ENCODE measurements at places on chromosomes 1 and 21.

GRCh38 chr1:2101531-2101930, 51.3 kb downstream of the PRKCZ start:
- DNase-seq = no peak

GRCh38 chr1:173280899-173281660, 73.9 kb upstream of the TNFSF4 start:
- no peak for DNase-seq

- no peak for DNase-seq
These were observed 18.5 kb downstream of the MIGA1 start for GRCh38 chr1:77797991-77798390.

GRCh38 chr1:152886085-152886484, 8.0 kb downstream of the SMCP start:
- no peak for DNase-seq

- no peak for DNase-seq
These were observed 318.0 kb downstream of the PTPRU start for GRCh38 chr1:29554208-29554778.

- peak; percentile 63 for DNase-seq
These were observed 832 bp downstream of the HCN3 start for GRCh38 chr1:155277902-155278688.

DNA sequence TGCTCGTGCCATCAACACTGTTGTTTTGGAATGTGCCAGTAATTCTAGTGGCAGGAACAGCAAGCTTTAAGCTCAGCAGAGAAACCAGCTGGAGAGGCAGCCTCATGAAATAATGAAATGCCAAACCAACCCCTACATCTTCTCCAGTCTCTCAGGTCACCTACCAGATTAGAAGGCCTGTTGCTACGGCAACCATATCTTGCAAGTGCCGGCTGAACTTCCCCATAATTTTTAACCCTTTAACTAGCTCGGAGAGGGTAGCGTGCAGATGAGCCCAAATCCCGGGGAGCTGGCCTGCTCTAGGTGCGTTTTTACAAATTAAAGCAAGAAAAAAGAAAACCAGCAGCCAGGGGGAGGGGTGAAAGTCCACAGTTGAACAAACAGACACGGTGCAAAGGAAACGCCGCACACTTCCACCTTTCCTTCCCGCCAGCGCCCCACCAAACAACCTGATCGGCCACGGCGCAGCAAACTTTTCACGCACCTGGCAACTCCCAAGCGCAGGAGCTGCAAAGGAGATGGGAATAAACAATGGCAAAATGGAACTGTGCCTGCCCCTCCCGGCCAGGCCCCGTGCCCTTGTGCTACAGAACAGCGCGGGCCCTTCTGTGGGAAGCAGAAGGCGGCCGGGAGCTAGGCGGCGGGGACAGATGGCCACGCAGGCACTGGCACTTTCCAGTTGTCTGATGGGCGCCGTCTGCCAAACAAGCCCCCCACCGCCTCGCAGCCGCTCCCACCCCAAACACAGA, 50.1 kb downstream of the SSBP3 start:
- no peak for DNase-seq

DNA sequence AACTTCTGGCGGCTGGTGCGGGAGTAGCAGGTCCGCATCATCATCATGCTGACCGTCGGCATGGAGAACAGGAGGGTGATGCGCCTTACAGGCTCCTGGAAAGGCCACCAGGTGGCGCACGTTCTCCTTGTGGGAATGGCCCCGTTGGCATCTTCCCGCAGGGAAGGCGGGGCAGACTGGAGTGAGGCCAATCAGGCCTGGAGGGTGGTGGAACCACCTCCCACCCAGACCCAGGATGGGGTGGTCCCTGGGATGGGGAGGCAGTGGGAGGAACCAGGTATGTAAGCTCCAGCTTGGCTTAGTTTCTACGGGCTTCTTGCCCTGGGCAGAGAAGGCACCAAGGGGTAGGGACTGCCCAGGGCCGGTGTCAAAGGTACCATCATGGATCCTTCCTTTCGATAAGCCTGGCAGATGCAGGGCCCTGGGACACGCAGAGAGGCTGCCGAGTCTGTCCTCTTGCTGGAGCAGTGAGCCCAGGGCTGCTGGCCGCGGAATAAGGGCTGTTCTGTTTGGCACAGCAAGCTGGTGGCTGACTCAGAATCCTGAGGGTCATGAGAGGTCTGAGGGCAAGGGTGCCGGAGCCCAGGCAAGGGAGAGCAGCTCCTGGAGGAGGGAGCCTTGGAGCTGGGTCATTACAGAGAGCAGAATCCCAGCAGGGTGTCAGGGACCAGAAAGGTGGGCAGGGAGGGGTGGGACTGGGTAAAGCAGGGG, 8.7 kb upstream of the LGR6 start:
- peak; percentile 62 for DNase-seq

- DNase-seq = no peak
These were observed 166.6 kb upstream of the COL11A1 start for GRCh38 chr1:103274886-103275285.

- no peak for DNase-seq
These were observed 224.2 kb downstream of the DISC1 start for GRCh38 chr1:231850786-231851185.

DNA sequence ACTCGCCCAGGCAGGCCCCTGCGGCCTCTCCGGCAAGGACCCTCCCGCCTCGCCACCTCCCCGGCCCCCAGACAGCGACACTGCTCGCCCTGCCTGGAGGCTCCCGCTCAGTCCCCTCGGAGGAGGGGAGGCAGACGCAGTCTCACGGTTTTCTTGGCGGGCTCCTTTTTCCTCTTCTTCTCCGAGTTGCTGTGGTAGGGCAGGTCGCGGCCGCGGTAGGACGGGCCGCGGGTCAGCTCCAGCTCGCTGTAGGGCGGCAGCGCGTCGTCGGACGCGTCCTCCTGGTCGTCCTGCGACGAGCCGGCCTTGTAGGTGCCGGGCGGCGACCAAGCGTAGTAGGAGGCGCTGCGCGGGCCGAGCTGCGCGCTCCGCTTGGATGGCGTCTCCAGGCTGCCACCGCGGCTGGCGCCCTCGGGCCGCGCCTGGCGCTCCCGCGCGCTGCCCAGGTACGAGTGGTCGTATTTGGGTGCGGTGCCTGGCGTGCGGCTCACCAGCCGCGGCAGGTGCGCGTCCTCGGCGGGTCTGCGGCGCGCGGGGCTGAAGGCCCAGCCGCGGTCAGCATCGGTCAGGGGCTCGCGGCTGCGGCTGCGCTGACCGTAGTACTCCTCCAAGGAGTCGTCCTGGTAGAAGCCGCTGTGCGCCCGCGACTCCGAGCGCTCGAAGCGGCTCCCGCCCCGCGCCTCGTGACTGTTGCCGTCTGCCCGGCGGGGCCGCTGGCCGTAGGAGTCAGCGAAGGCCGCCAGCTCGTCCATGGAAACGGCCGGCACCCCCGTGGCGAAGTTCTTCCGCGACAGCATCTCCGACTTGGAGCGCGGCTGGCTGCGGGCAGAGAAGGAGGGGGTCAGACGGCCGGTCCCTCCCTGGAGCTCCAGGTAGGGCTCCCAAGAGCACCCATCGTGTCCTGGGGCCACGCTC, 44.8 kb upstream of the TADA1 start:
- DNase-seq = no peak

DNA sequence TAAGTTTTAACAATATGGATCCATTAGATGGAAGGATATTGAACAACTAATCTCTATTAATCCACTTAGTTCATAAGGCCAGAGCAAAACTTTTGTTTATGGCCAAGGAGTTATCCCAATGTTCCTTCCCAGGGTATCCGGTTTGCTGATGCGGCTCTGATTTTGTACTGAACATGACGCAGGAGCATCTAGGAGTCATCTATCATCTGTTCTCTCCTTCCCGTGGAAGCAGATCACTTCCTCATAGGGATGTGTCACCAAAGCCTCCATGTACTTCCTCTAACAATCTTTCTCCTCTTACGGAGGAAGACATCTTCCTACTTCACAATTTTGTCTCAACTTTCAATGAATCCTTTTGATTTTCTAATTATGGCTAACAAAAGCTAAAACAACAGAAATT, 206.6 kb downstream of the APP start:
- peak; percentile 2 for DNase-seq

GRCh38 chr1:209505044-209505443, 78.5 kb upstream of the CAMK1G start:
- no peak for DNase-seq

- no peak for DNase-seq
These were observed 39.7 kb downstream of the PTGFRN start for GRCh38 chr1:116949213-116949985.

GRCh38 chr1:111624382-111624781, 4.8 kb downstream of the RAP1A start:
- no peak for DNase-seq

DNA sequence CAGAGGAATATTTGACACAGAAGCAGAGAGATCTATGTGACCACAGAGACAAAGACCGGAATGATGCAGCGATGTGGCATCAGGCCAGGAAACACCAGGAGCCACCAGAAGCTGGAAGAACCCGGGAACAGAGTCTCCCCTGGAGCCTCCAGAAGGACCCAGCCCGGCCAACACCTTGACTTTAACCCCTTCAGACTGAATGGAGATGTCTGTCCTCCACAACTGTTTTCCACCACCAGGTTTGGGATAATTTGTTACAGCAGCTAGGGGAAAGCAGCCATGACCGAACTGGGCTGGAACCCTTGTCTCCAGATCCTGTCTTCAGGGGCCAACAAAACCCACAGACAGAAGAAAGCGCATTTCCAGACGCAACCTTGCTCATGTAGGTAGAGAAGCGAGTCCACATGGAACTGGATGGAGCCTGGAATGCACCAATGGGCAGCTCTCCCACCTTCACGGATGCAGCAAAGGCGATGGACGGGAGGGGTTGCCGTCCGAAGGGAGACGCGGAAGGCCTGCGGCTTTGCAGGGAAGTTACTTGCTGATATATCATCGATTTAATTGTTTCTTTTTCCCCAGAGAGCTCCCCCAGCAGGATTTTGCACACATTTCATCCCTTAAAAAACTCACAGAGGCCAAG, 396.6 kb downstream of the NPHP4 start:
- DNase-seq = no peak

DNA sequence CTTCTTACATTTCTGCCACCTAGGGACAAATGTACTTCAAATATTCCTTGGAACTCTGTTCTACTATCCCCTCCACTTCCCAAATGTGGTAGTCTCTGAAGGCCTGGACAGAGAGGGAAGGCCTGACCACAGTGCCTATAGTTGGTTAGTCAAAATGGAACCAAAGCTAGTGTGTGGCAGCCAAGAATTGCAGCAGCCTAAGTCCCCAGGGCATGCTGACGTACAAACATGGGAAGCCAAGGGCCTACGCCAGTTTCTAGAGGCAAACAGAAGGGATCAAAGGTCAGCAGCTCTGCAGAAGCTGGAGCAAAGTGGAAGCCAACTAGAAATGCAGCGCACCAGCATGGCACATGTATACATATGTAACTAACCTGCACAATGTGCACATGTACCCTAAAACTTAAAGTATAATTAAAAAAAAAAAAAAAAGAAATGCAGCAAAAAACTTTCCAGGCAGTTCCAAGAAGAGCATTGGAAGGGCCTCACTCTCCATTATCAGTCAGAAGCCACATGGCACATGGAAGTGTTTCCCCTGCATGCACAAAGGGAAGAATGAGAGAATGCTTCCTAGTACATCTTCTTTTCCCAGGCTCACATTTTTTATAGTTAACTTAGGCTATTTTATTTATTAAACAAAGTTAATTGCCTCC, 39.4 kb upstream of the GADD45A start:
- DNase-seq = no peak

- no peak for DNase-seq
These were observed 49.0 kb upstream of the ETS2 start for GRCh38 chr21:38756746-38757145.

DNA sequence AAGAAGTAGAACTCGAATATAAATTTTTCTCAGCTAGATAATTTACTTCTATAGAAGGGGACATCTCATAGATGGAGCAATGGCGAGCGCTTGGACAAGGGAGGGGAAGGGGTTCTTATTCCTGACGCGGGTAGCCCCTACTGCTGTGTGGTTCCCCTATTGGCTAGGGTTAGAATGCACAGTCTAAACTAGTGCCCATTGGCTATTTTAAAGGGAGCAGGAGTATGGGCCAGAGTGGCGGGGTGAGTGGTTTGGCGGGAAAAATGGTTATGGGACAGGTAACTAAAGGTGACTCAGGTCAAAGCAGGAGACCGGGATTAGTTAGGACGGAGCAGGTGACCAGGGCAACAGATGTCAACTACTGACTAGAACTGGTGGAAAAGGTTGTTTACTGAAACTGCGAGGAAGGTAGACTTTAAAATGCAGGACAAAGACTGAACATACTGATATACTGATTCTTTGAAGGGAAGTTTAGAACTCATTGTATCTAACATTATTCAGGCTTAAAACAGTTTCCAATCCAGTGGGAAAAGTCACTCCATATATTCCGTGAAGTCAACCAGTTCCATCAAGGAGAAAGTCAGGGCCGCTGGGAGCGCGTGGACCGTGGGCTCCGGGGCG, 940 bp upstream of the ATAD3A start:
- DNase-seq = no peak

GRCh38 chr1:98723574-98723973, 62.1 kb downstream of the SNX7 start:
- DNase-seq = no peak

DNA sequence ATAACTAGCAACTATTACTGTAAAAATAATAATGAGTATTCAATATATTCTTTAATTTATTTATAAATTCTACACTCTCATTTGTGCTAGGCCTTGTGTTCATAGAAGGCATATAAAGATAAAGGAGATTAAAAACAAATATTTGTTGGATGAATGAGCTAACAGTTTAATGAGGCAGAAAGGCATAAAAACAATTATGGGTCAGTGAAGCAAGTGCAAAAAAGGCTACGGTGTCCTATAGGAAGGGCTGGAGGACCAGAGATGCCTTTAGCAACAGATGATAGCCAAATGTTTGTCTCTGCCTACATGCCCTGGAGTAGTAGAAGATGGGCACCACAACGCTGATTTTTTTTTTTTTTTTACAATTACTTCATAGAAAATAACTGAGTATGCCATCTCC, 45.7 kb downstream of the PTGS2 start:
- no peak for DNase-seq

DNA sequence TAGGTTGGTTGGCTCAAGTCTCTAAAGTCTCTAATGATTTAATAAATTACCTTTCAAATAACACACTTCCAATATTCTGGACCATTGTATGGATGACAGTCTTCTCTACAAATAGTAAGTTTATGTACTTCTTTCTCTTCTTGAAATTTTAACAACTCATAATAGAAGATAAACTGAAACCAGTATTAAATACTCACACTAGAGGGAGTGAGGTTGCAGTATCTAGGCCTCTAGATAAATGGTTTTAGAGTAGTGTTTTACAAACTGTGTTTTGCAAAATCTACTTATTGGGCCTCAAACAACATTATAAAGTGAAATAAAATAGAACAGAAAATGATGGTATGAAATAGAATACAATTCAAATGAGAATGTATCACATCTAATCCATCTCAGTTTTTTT, 479.9 kb upstream of the BRINP3 start:
- no peak for DNase-seq
